Stimulated activated CD8-positive, alpha-beta memory T cell treated with anti-CD3 and anti-CD28 coated beads, Interleukin-7, amount 100 ng/mL, for 48 hours (primary cell): ENCODE measurements at places on chromosomes 7 and 10.

GRCh38 chr7:107505997-107506673, 36.3 kb downstream of the GPR22 start:
- DNase-seq, result no peak

DNA sequence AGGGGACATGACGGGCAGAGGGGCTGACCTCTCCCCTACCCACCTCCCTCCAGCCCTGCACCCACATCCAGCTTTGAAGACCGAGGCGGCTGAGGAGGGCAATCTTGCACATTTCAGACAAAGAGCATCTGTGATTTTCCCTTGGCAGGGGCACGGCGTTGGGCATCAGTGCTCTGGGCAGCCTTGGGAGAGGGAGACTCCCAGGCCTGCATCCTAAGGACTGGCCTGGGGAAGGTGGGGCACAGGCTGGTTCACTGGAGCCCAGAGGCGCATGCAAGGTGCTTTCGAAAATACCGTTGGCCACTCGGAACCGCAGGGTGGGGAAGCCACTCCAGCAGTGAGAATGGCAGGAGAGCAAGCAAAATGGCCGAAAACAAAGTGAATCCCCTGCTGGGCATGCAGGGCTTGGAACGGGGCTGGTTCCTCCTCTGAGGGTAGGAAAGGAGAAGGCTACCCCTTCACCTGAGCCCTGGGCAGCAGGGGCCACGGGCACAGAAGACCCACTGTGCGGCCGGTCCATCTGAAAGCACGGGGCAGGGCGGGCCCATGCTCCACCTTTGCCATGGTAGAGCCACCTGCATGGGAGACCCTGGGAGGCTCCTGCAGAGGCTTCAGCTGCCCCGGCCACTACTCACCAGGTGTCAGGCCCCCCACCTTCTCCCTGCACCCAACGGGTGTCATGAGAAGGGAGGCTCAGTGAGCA, 49.8 kb downstream of the EBF3 start:
- DNase-seq, result no peak

DNA sequence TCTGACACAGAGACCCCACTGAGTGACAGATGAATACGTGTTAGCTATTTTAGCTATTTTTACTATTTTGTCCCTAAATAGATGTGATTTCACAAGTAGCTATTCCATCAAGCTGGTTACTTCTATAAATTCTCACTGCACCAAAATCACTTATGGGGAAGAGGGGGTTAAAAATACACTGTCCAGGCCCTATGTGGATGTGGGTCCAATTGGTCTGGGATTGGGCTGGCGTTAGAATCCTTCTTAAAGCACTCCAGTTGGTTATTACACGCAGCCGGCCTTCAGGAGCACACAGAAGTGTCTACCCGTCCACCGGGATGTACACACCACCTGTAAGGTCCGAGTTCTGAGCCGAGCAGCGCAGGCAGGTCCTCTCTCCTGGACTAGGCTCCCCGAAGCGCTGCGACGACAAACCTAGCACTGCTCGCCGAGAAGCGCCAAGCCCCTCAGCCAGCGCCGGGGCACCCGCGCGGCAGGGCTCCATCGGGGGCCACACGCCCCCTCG, 222.3 kb upstream of the MKLN1 start:
- no peak for DNase-seq

DNA sequence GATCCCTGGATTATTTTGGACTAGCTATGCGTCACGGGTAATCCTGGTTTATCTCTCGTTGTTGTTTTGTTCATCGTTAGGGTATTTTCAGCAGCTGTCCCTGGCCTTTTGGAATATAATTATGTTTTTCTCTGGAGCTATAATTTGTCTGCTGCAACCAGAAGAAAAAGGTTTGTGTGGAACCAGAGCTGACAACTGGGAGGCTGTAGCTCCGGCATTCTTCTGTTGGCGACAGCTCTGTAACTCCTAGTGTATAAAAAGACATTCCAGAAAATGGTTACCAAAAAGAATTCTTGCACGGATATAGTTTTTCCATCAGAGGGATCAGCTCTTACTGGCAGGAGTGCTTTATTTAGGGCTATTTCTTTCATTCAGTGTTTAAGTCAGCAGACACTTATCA, 130.9 kb upstream of the PRR15 start:
- no peak for DNase-seq

DNA sequence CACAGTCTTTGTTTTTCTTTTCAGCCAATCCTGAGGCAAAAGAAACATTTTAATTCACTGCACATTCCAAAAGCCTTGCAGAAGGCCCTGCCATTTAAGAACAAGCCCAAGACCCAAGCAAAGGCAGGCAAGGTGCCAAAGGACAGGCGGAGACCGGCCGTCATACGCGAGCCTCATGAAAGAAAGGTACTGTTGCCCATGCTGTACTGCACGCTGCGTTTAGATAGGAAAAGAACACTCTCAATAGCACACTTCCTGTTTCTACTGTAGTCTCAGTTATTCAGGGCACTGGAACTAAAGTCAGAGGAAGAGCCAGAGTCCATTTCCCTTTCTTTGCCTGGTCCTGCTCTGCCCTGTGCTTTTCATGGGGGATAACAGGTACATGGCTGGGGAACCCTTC, 47.6 kb downstream of the BMS1 start:
- no peak for DNase-seq

DNA sequence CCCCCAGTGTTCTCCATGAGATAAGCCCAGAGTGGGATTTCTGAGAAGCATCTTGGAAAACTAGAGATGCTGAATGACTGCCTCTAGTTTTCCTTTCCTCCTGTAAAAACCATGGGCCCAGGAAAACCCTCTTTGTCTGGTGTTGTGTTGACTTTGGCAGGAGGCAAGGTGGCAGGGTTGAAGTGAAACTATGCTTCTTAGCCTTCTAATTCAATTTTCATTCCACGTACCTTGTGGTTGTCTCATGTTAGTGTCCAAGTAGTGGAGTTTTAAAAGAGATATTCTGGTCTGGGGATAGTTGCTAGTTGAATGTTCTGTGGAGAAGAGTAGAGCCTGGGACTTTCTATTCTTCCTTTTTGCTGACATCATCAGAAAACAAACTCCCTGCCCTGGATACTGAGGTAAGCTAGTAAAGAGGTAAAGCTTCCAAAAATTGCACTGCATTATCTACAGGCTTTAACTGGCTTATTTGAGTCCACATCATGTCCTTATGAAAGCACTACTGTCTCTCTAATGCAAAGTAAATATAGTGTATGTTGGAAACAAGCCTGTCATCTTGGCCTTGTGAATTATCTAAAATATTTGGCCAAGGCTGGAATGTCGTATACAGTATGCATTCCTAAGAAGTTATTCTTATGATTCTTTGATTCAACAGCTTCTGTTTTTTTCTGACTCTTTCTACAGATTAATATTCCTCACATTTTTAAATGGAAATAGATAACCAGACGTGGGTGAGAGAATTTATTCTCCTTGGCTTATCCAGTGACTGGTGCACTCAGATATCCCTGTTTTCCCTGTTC, at the start of gene OR2F2:
TSS of gene OR2F2 (plus strand) at position 708 of the 800 bp plus-strand sequence. CDS start at position 708, 0 bp downstream.
- DNase-seq, result no peak

DNA sequence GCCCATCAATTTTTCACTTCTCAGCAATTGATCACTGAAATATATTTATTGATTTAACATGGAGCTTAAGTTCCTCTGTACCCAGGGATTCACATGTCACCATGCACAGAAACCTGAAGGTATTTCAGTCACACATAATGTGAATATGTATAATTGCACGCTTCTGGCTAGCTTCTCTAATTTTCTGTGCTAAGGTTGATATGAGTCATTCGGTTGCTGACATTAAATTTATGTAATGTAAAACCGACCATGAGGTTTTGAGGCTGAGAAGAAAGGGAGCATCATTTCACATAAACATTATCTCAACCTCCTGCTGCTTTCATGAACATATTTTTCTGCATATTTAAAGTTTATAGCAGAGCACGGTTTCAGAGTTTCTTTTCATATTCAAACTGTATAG, 381.0 kb upstream of the TPK1 start:
- DNase-seq, result no peak

- DNase-seq, result no peak
These were observed 86.9 kb downstream of the SIRT1 start for GRCh38 chr10:67971311-67971710.

DNA sequence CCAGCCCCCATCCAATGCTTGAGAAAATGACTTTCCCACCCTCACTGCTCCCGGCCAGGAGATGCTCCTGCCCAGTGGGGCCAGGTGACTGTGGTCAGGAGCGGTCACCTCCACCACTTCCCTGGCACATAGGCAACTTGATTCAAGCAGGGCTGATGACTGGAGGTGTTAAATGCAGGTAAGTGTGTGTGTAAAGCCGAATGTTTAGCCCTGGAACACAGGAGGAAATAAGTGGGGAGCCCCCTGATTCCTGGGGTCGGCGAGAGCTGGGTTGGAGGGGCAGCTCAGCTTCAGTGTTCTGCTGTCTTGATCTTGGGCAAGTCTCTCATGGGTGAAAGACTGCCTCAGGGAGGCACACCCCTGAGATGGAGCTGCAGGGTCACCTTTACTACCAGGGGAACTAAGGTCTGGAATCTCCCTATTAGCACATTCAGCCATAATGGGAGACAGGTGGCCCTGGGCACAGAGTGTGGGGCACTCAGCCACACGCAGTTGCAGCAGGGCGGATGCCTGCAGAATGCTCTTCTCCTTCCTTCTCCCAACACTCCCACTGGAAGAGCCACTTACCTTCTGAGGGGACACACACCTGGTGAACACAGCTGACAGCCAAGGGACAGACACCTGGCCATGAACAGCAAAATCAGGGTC, 124.1 kb downstream of the PTPN20 start:
- no peak for DNase-seq

- DNase-seq, result no peak
These were observed 35.9 kb downstream of the SVOPL start for GRCh38 chr7:138665249-138665648.

DNA sequence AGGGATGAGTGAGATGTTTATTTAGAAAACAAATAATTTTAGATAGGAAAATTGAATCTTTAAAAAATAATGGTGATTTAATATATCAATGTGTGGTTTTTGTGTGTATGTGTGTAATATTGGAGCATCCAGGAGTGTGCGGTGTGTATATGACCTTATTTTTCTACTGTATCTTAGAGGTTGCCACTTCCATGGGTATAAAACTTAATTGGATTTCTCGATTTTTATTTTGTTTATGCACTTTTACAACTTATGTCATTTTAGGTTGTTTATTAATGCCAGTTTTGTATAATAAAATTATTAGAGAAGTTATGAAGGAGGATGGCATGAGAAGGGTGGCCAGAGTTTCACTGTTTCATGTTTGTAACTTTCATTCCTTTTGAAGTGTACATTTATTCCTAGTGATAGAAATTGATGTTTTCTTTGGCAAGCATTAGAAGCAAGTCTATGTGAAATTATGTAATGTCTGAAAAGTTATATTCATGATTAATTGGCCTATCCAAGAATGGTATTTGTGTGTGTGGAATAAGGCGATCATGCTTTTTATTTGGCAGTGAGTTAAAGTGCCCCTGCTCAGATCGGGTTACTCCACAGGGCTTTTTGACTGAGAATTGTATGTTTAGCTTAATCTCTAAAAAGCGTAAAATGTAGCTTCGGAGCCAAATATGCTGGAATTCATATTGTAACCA, 110.3 kb downstream of the KAT6B start:
- DNase-seq, result no peak

DNA sequence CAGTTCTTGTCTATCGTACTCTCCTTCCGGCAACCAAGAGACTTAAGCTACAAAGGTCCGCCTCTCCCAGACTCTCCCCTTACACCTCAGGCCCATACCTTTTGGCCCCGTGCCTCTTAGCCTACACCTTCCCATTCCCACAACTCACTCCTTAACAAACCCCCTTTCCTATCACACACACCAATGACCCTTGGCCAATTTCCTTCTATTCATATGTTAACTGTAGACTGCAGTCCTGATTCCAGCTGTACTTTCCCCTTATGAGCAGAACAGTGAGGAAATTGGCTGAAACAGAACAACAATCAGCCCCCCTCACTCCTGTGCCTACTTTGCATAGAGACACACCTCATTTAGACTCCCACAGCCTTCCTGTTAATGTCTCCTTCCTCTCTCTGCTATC, 1.4 kb upstream of the TMEM139 start:
- DNase-seq, result no peak
